ENCODE measurements at places on chromosomes 2 and 18.

DNA sequence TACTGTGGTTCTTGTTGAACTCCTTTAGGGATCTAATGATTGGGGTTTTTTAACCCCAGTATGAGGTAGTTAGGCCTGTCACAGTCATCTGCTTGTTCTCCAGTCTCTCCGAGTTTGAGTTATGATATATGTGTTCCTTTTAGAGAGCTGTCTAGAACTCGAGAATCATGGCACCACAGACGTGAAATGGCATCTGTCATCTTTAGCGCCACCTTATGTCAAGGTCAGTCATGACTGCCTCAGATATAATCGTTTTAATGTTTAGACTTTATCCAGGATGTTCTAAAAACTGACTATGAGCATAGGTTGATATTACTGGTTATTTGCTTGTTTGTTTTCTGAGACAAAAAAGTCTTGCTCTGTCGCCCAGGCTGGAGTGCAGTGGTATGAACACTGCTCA is 112.2 kb downstream of the CEP192 start:
- DNase-seq, result no peak

GRCh38 chr2:179454443-179455171 is 190.0 kb upstream of the SESTD1 start:
- no peak for DNase-seq

GRCh38 chr2:223724861-223725260 is 112.5 kb downstream of the AP1S3 start:
- DNase-seq, result no peak

GRCh38 chr18:42087876-42088275 is 132.8 kb downstream of the PIK3C3 start:
- no peak for DNase-seq

DNA sequence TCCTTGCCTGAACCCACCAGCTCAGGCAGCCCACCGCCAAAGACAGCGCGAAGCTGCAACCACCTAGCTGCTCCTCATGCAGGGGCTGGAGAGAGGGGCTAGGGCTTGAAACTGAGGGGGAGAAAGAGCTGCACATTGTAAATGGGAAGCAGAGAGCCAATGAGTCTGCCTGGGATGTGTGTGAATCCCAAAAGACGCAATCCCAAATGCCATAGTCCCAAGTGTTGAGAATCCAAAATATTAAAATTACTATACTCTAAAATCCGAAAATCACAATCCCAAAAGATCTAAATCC is 9.4 kb downstream of the AMER3 start:
- DNase-seq, result no peak

DNA sequence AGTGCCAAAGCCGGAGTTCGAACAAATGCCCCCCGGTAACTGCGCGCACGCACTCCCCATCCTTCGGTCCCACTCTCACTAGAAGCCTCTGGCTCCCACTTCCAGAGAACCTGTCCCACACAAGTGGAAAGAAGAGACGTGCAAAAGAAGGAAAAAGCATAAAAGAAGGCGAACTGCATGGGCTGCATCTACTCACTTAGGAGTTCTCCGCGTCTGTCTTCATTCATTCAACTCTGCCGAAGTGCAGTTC is 312 bp downstream of the NR4A2 start:
- no peak for DNase-seq

Measured in neuronal stem cell (in vitro differentiated cells).